ENCODE measurements at places on chromosomes 1 and 21.
A peak's percentile ranks its signal among the peaks of the same experiment; 100 is the strongest.

- no peak for DNase-seq
Observed at GRCh38 chr1:205065666-205066065, 18.6 kb downstream of the TMEM81 start.

DNA sequence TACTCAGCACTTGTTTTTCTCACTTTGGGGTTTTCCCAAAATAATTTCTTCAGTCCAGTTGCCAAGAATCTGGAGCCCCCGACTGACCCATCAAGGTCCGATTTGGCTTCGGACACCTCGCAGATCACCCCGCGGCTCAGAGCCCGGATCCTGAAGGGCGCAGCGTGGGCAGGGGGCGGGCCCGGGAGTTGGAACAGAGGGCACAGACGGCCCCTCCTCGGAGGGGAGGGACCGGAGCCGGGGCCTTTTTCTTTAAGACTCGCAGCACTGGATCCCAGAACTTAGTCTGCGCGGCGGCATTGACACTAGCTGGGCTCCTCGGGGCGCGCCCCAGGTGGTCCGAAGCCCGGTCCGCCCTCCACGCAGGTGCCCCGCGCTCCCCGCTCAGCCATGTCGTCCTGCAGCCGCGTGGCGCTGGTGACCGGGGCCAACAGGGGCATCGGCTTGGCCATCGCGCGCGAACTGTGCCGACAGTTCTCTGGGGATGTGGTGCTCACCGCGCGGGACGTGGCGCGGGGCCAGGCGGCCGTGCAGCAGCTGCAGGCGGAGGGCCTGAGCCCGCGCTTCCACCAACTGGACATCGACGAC, at the start of gene CBR3:
CBR3 (plus strand) TSS at position 277 of the 588 bp plus-strand sequence; CDS start at position 391, 114 bp downstream.
- peak; percentile 28 for DNase-seq

DNA sequence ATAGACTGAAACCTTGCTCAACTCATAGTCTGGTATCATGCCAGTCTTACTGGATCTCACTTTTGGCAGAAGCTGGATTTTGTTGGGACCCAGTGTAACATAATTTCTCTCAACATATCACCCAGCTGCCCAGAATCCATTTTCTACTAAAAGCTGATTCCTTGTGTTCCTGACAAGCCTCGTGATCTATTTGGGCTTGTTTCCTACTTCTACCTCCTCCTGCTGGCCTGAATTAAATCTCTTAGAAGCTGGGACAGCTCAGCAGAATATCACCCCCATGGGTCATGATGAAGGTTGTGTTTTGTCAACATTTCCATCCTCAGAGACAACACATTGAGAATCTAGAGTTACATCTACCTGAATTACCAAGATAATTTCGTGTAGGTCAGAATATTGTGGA, 7.7 kb downstream of the GOLT1A start:
- no peak for DNase-seq

GRCh38 chr1:239608469-239608868, 222.1 kb downstream of the CHRM3 start:
- no peak for DNase-seq

DNA sequence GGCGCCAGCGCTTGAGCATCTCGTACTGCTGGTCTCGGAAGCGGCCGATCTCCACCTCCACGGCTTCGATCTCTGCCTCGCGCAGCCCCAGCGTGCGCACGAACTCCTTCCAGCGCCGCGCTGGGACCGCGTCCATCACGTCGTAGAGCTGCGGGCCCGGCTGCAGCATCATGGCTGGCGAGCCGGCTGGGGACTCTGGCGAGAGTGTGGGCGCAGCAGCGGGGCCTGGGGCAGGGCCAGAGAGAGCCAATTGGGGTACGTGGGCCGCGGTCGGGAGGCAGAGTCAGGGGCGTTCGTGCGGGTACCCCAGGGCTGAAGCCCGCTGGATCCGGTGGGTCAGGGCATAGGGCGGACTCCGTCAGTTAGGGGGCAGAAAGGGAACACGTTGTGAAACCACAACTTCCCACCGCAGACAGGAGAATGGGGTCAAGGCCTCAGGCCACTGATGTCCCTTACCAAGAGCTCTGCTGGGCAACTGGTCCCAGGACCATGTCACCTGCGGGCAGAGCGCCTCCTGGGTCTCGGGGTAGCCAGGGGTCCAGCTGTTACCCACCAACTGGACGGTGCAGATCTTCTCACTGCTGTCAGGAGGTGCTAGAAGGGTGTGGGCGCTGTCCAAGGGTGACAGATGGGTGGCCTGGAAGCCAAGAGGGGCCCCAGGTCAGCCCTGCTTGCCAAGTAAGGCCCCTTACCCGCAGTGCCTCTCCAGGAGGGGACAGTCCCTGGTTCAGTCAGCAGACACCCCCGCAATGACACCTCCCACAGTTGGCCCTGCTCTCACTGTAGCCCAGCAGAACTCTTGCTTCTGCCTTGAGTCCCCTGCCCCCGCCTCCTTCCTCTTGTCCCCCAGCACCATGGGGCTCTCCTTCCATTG, 4.2 kb downstream of the TNFRSF25 start:
- DNase-seq = no peak

DNA sequence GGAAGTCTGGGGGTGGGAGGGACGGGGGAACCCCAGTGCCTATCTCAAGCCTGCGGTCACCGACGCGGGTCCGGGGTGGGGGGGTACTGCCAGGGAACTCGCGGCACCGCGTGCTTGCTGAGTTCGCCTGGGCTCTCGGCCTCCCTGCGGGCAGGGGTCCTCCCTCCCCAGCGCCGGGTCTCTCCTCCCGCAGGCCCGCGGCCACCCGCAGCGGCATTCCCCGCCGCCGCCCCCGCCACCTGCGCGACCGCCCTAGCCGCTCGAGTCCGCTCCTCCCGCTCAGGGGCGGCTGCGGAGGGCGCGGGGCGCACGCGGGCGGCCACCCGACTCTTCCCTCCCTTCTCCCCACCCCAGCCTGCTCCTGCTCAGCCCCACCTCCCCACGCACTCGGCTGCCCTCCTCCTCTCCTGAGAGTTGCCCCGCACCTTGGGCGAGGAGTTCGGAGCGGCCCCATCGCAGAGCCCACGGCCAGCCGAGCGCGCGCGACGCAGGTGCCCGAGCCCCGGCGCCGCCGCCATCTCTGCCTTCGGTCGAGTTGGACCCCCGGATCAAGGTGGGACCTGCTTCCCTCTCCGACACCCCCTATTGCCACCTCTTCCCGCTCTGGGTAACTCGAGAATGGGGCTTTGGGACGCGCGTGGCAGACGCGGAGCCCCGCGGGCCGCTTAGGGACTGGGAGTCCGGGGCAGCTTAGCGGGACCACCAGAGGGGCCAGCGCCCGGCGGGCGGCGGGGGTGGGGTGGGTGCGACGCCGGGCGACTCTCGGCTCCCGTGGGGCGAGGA, 105.0 kb downstream of the LEPR start:
- DNase-seq = no peak

DNA sequence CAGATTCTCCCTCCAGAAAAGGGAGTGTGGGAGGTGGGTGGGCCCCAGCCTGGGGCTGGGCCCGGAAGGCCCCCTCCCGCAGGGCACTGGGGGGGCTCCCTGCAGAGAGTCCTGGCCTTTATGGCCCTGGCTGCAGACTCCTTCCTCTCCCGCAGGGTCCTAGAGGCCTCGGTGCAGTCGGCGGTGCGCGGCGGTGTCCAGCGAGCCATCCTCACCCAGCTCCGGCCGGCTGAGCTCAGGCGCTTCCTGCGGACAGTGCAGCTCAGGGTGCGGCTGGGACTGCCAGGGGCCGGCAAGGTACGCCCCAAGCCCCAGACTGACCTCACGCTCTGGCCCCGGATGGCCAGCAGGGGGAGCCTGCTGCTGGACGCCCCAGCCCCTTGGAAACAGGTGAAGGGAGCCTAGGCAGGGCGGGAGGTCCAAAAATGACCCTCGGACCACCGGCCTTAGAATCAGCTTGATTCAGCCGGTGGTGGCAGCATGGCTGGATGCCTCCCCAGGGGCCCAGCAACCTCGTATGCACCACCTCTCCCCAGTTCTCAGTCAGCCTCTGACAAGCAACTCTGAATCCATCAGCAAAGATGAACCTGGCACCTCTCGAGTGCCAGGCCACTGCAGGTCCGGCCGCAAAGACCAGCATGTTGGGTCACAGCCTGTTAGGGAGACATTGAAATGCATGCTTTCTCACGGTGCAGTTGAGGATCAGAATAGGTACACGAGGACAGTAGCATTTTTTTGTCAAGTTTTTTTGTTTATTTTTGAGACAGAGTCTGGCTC, 20.6 kb downstream of the MTHFR start:
- DNase-seq = no peak

Measured in NCI-H774 (cell line).